Hematopoietic multipotent progenitor cell treated with erythropoietin and hydrocortisone succinate and interleukin-3 and kit ligand, for 4 days (in vitro differentiated cells): ENCODE measurements at places on chromosomes 6 and 20.

DNA sequence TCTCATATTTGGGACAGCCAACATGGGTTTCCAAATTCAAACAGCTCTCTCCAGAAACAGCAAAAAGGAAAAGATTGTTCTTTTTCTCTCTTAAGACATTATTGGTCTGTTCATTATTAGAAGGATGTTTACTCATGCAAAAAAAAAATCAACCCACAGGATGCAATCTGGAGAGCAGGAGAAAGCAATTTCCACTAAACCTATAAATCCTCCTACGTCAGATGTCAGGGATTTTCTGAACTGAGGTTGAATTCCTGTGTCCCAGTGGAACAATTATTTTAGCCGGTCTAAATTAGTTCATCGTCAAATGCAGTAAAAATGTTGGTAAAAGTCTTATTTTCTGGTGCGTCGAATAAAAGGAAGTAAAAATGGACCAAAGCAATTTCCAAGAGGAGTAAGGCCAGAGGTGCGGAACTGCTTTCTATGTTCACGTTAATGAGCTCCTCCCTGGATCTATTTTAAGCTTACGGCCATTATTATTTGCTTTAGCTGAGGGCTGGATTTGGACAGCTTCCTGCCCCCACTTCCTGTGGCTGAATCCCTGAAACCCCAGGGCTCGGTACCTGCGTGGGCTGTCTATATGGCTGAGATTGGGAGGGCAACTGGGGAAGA is at the start of gene GABRR1:
TSS of gene GABRR1 (minus strand) at position 60 of the 612 bp plus-strand sequence. CDS start at position 24, 36 bp downstream.
- peak; percentile 16 for DNase-seq

GRCh38 chr6:85346196-85346595 is 103.7 kb upstream of the NT5E start:
- DNase-seq: no peak

DNA sequence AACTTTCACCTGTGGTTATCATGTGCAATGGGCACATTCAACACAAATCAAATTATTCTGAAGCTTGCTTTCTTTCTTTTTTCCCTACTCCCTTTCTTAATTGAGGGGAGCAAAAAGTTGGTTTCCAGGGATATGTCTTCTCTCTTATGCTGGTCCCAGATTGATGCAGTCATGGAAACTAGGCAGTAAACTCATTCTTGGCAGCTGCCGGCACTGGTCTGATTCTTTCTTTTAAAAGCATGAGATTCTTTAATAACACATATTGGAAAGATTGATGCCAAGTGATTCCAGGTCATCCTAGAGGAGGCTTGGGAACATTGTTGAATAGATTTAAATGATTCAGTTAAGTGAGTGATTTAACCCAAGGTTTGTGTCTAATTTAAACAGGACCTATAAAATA is 29.0 kb downstream of the PTPRA start:
- no peak for DNase-seq

DNA sequence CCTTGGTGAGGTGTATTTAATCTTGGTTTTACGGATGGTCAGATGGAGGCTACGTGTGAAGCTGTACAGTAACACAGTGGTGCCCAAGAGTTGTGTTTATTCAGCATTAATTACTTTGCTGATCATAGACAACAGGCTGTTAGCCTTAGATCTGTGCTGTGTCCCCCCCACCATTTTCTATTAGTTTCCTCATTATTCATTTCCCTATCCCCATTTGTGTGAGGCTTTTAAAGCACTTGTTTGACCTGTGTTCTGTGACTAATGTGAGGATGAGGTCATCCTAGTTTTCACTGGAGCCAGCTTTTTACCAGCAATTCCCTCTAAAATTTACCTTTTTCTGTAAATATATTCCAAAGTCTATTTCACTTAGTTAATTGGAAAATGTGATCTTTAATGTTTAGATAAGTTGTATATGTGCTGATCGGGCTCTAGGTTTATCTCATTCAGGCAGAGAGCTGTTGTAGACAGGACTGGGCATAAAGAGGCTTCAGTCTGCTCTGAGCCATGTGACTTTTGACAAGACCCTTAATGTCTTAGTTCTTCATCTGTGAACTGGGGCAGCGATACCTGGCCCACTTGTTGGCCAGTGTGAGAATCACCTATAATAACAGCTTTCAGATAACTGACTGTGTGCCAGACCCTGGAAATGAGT is 8.4 kb downstream of the MAPRE1 start:
- DNase-seq: no peak

GRCh38 chr6:139262519-139263300 is 29.1 kb downstream of the TXLNB start:
- no peak for DNase-seq

- peak; percentile 47 for DNase-seq
These were observed 84.8 kb upstream of the ZNF217 start for GRCh38 chr20:53678315-53678989.

DNA sequence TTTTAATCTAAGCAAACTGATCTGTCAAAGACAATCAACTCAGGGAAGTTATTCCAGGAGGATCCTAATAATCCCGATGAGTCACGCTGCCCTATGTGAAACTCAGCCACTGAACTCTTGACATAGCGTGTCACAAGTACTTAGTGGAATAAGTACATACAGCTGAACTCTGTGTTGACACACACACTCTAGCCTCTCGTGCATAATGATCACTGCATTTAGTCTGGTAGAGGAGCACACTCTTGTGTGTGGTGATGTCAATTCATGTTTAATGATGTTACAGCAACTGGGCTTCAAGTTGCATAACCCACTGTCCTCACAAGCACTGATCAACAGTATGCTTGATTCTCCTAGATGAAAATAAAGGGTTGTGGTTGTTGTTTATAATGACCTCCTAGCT is 148.3 kb downstream of the HACE1 start:
- peak; percentile 63 for DNase-seq

DNA sequence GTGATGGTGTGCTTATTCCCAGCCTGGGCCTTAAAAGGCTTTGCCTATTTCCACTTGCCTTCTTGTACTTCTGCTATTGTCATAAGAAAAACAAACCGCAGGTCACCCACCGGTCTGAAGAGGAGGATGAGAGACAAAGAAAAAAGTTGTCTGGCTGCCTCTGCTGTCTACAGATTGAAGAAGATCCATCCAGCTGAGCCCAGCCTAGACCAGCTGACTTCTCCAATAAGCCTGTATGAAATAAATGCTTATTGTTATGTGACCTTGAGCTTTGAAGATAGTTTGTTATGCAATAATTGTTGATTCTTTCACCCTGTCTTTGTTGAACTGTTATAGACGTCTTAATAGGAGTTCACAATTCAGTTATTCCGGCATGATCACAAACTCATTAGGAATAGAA is 223.8 kb upstream of the PRSS16 start:
- no peak for DNase-seq

GRCh38 chr6:57298741-57299140 is 18.7 kb upstream of the PRIM2 start:
- no peak for DNase-seq

DNA sequence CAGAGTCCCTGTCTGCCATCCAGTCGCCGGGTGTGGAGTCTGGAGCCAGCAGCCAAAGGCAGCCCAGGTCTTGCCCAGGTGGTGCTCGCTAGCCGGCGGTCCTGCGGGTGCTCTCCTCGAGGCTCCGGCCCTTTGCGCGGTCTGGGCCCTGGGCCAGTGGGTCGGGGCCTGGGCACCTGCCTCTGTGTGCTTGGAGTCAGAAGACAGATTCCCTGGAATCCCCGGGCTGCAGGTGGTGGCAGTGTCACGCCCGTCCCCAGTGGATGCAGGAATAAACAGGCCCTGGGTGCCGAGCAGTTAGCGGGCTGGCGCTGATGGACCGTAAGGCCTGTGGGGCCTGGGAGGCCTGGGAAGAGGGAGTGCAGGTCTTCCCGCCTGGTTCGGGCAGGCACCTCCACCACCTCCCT is 5.3 kb downstream of the SS18L1 start:
- no peak for DNase-seq

DNA sequence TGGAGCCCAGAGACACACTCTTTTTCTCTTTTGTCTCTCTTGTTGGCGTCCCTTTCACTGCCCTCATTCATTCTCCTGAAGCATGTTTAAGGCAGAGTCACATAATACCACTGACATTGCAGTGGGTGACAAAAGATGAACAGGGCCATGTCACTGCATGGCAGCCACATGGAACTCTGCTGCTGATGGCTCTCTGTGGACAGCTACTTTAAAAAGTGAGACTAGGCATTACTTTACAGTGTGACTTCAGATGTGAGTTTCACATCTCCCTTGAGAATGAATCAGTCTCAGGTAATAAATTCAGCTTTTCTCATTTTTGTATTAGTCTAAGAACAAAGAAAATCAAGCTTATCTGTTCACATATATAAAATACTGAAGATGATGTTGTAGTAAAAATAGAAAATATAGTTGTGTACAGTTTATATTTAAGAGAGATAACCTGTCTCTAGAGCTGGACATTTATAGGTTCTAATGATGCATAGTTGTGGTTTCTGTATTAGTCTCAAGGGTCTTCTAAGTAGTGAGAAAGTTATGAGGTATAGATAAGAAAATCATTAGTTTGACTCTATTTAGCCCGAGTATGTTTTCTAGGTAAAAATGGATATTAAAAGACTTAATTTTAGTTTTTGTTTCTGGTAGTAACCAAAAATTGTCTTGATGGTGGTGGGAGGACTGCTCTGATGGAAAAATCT is 6.1 kb downstream of the MRS2 start:
- no peak for DNase-seq

GRCh38 chr6:150320442-150320841 is 48.4 kb upstream of the IYD start:
- no peak for DNase-seq

- no peak for DNase-seq
These were observed 8.2 kb downstream of the ADISSP start for GRCh38 chr20:3759316-3759823.

- DNase-seq: no peak
These were observed 87.6 kb upstream of the E2F3 start for GRCh38 chr6:20313960-20314530.

DNA sequence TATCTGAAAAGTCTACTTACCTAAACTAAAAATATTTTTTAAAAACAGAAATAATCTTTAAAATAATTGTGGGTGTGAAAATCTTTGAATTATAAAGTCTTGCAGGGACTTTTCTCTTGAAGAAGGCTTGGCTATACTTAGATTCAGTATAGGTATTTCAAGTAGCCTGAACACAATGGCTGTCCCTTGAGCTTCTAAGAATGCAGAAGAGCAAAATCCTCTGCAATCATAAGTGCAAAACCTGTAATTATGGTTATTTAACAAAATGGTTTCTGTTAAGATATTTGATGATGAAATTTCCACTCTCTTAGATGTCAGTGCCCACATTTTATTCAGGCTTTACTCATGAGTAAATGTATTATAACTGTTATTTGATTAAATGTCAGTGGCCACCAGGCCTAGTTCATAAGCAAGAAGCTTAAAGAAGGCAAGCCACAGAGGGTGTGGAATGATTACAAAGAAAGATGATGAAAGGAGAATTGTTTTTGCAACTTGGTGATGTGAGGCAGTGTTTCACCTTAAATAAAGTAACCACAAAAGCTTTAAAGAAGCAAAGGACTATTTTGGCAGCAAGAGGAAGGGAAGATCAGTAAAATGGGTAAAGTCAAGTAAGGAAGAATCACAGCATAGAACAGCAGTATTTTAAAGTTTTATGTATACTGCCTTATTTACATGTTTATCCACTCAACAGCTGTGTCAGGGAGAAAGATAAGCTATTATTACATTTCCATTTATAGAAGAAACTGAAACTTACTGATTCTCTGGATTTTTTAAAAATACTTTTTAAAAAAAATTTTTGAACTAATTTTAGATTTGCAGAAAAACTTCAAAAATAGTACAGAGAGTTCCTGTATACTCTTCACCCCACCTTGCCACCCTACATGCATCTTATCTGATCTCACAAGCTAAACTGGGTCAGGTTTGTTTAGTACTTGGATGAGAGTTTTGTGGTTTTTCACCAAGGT is 351.2 kb upstream of the RUNX2 start:
- DNase-seq: peak; percentile 4

- no peak for DNase-seq
These were observed 153.0 kb downstream of the SOBP start for GRCh38 chr6:107642861-107643328.

- DNase-seq: no peak
These were observed 40.2 kb upstream of the CD83 start for GRCh38 chr6:14077193-14077867.

- no peak for DNase-seq
These were observed 252.3 kb downstream of the BTBD9 start for GRCh38 chr6:38387461-38387860.

DNA sequence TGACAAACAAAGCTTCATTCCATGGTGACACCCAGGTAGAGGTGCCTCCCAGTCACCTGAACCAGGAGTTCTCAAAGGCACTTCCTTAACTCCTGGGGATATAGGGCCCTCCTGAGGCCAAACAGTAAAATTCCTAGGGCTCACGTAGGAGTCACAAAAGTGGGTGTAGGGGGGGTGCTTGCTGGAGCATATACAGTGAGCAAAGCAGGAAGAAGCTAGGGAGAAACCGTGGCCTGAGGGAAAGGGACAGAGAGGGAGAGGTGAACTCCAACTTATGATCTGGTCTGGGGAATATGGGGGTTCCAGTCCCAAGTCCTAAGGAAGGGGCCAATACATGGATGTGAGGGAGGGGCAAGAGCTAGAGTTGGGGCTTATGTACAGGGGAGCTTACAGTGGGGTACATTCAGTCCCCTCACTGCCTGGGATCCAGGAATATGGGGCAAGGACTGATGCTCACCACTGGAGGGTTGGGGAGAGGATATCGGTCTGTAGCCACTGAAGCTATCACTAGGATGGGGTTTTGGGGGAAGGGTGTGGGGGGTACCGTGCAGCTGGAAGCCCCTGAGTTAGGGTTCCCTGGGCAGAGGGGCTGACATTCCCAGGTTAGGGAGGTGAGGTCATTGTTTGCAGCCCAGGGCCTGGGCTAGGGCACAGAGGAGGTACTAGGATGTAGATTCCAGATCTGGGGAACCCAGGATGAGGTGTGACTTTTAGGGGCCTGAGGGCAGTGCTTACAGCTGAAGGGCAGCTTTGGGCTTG is 950 bp downstream of the PEDS1 start:
- no peak for DNase-seq

GRCh38 chr20:46674253-46675083 is 14.8 kb downstream of the TP53RK start:
- DNase-seq: no peak

DNA sequence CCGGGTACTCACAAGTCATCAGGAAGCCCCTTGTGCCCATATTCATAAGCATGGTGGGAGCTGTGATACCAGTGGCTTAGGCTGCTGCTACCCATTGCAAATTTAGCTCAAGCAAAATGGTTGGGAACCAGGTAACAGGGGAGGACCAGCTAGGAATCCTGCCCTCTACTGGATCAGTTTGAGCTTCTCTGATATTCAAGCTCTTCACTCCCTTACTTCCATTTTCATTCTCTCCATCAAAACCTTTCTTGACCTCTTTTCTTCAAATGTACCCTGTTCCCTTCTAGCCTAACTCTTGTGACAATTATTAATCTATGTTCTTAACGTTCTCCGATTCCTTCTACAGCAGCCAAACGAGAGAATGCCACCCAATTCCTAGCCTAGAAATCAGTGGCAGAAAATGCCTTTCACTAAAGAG is 9.7 kb downstream of the NOL7 start:
- peak; percentile 80 for DNase-seq

GRCh38 chr6:5094327-5094726 is 9.2 kb downstream of the PPP1R3G start:
- no peak for DNase-seq

GRCh38 chr20:51500311-51500710 is 42.2 kb downstream of the NFATC2 start:
- DNase-seq: peak; percentile 77
